ENCODE measurements at places on chromosomes 5 and 9.

GRCh38 chr5:58922461-58923171 lies 339.7 kb downstream of the RAB3C start:
- DNase-seq = no peak

GRCh38 chr5:429453-430188 lies 13.4 kb upstream of the EXOC3 start:
- DNase-seq = no peak

DNA sequence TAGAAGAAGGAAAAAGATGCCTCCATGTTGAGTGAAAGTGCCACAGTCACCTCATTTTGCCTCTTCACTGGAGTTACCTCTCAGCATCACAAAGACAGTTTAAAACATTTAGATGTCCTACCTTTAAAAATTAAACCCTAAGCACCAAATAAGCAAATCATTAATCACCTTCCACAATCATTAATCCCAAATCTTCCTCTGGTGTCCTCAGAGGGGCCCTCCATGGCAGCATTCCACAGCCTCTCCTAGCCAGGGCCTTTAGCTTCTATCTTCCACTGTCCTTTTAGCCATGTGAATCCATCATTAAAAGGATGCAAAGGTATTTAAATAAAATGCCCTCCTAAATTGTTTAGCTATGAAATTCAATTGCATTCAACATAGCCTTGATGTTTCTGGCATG lies 310.8 kb downstream of the PDE4D start:
- DNase-seq = no peak

GRCh38 chr5:90571147-90571773 lies 12.7 kb downstream of the ADGRV1 start:
- no peak for DNase-seq

GRCh38 chr9:69400470-69400869 lies 75.5 kb downstream of the ENTREP1 start:
- DNase-seq = no peak

DNA sequence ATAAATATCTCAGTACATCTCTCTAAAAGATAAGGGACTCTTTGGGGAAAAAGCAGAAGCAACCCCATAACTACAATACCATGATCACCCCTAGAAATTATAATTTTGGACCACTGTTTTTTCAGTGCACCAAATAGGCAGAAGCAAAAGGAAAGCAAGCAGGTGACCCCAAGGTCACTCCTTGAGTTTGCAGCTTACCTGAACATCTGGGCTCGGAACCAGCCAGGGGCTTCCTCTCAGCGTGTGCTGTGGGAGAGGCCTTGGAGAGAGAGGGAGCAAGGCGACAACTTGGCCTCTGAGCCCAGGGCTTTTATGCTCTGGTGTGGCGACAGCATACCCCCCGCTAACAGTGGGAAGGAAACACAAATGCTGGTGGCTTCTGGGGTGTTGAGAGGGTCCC lies 16.8 kb downstream of the BNIP1 start:
- DNase-seq = no peak

DNA sequence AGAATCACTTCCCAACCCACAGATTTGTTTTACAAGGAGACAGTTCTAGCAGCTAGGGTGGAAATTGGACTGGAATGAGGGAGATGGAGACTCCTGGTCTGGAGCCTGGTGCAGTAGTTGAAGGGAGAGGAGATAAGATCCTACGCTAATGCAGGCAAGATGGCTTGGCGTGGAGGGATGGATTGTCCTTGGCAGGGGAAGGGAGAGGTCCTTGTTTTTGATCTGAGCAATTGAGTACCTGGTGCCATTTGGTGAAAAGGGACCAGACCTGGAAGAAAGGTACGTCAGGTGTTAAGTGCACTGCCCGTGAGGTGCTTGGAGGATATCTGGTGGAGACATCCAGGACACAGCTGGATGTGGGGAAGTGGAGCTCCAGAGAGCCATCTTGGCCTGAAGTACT lies 35.7 kb downstream of the ANGPTL2 start:
- no peak for DNase-seq

GRCh38 chr5:66769839-66770617 lies 173.8 kb downstream of the MAST4 start:
- DNase-seq = no peak

- DNase-seq = no peak
These were observed 676.1 kb upstream of the C9orf72 start for GRCh38 chr9:28249424-28249823.

DNA sequence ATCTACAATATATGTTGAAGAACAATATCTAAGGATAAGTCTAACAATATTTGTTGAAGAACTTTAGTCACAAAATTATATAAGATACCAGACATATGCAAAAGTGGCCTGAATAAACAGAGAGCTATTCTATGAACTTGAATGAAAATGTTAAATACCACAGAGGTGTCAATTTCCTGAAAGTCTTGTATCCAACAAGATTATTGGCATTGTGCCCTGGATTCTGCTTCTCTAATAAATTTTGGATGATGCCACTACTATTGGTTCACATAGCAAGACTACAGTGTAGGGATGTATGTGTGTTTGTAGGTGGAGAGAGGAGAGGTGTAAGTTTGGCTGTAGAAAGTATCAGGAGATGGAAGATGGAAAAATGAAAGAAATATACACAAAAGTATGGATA lies 731.8 kb upstream of the RGMB start:
- DNase-seq = no peak

DNA sequence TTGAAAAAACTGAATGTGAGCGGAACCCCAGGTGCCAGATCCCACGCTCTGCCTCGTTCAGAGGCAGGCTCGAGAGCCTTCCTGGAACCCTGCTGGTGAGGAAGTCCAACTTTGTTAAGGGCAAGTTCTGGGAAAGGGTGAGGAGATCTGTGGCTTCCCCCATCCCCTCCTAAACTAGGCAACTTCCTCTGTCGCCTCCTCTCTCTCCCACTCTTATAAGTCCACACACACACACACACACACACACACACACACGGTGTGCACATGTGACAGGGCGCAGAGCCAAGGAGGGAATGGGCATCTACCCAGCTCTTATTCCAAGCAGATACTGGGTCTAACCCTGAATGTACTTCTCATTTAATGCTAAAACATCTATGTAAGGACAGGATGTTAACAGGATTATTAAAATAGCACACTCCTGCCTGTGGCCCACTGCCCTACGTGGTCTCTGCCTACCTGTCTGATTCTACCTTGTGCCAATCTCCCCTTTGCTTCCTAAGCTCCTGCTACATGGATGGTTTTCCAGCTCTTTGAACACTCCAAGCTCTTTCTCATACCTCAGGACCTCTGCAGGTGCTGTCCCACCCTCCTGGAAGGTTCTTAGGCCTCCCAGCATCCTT lies 72.4 kb upstream of the FBXW11 start:
- DNase-seq = no peak

GRCh38 chr5:122129306-122129705 lies at the start of gene ZNF474:
TSS of gene ZNF474 (plus strand) at chr5:122129546. CDS start at chr5:122151991, 22,445 bp downstream.
- no peak for DNase-seq

DNA sequence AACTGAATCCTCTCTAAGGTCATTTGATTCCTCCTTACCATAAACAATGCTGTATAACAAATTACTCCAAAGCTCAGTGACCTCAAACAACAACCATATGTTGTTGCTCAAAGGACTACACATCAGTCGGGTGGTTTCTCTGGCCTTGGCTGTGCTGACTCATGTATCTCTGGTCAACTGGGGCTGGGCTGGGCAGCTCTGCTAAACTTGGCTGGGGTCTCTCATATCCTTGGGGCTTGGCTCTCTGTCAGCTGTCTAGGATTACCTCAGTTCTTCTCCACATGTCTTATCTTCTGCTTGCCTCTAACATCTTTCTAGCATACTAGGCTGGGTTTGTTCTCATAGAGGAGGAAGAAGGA lies 86.4 kb downstream of the GALNT10 start:
- no peak for DNase-seq

- no peak for DNase-seq
These were observed 27.4 kb downstream of the SRD5A1 start for GRCh38 chr5:6660688-6661087.

DNA sequence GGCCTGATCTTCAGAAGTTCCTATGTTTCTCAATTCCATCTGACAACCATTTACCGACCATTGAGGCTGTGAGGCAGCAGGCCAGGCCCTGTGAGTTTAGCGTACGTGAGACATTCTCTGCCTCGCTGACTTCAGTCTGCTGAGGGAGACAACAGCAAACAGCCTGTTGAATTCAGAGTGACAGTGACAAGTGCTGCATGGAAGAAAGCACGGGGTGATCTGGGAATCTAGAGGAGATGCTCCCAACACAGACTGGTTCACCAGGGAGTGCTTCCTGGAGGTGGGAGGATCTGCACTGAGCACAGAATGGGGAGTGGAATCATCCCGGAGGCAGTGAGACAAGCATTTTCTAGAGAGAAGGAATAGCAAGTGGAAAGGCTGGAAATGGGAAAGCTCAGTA lies 10.0 kb upstream of the DDX41 start:
- DNase-seq = no peak

- no peak for DNase-seq
These were observed 1.2 kb downstream of the CXXC5 start for GRCh38 chr5:139649082-139649991.

DNA sequence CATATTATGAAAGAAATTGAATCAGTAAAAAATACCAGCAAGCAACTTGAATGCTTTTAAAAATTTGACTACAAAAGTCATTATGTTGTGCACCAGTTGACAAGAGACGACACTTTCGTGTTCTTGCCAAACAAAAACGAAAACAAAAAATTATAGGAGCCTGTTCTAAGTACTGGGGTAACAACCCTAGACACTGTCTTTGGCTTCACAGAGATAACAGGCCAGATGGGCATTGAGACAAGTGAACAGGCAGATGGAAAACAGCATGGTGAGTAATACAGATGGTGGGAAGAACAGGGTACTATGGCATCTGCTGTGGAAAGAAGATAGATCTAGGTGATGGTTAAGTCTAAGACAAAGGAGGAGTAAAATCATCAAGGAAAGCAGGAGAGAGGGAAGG lies 99.0 kb downstream of the CDH12 start:
- DNase-seq = no peak

- no peak for DNase-seq
These were observed 58.7 kb upstream of the TMED7 start for GRCh38 chr5:115684513-115685037.

GRCh38 chr5:130501151-130501865 lies 597.0 kb downstream of the CHSY3 start:
- no peak for DNase-seq

DNA sequence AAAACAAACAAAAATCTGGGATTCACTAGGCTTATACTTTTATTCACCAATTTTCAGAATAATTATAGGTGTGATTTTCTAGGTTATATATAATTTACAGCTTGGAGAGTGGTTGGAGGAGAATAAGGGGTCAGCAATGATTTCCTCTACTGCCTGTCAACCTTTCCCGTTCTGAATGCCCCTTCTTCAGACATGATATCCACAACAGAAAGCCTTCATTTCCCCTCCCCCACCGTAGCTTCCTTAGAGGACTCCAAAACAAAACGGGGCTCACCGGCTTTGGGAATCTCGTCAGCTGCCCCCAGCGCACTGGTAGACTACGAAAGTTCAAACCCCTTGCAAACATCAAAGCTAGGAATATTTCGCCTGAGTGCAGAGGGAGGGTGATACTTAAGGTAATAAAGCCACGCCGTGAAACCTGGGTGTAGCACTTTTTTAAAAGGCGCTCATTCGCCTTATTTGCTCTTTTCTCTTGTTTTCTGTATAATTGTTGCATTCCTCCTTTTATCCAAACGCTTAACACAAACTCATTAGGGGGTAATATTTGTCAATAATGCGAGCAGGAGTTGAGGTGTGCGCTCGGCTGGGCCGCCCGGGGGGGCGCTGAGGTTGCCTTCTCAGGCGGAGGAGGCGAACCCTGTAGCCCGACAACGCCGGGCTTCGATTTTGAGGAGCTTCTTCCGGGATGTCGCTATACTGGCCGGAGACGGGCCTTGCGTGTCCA lies 2.4 kb downstream of the OTP start:
- DNase-seq = no peak

- DNase-seq = no peak
These were observed 91.0 kb upstream of the PUM3 start for GRCh38 chr9:2934883-2935282.

GRCh38 chr9:84592918-84593317 lies 76.6 kb upstream of the NTRK2 start:
- DNase-seq = no peak

DNA sequence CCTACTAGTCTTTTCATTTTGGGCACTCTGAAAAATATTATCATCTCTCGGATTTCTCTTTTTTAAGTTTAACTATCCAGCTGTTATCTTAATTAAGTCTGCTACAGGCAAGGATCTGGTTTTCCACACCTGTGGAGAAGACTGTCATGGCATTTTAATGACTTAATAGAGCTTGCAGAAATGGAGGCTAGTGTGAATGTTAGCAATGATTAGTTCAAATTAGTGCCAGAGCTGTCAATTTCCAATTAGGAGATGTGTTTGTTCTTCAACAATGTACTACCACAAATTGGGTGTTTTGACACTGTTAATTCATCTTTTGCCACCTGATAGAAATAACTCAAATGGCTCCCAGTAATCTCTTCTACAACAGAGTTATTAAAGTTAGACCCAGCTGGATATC lies 2023.0 kb upstream of the CDH9 start:
- no peak for DNase-seq

- no peak for DNase-seq
These were observed 1.4 kb downstream of the SRA1 start for GRCh38 chr5:140555747-140556312.

Data from stimulated activated CD4-positive, alpha-beta T cell treated with anti-CD3 and anti-CD28 coated beads, Interleukin-4, amount 100 ng/mL, for 48 hours (primary cell).